NCI-H2107 (cell line): ENCODE measurements at places on chromosomes 1 and 21.

DNA sequence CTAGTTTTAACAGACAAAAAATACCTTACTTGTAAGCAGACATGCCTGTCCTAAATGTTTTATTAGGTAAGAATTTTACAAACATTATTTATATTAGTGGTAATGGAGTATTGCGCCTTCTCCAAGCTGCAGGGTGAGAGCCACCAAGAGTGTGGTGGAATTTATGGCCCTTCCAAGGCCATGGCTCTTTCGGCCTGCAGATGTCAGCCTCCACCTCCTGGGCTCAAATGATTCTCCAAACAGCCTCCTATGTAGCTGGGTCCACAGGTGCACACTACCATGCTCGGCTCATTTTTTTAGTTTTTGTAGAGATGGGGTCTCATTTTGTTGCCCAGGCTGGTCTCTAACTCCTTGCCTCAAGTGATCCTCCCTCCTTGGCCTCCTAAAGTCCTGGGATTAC is 56.3 kb downstream of the ITGB3BP start:
- no peak for DNase-seq

DNA sequence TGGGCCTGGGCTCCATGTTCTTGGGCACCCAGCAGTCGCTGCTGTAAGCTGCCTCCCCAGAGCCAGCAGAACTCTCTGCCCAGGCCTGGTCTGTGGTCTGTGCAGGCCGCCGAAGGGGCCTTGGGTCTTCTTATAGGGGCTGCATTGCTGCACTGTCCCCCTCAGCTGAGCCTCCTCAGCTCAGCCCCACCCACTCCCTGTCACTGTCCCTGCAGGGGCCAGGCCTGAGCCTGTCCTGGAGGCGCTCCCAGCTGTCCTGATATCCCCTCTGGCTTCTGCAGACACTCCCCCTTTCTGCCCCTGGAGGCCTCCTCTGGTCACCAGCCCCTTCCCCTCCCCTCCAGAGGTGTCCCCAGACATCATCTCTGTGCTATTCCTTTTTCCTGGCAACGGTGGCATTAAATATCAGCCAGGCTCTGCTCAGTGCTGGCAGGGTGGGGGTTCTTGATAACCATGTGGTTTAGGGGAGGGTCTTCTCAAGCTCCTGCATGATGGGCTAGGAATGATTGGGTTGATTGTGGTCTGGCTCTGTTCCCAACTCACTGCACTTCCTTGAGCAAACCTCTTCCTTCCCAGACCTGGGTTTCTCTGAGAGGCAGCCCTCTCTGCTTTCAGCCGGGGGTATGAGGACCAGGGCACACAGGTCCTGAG is 3.7 kb upstream of the FOXO6 start:
- DNase-seq = no peak

- DNase-seq = no peak
Measured at GRCh38 chr1:2249559-2249906, 21.4 kb downstream of the SKI start.

DNA sequence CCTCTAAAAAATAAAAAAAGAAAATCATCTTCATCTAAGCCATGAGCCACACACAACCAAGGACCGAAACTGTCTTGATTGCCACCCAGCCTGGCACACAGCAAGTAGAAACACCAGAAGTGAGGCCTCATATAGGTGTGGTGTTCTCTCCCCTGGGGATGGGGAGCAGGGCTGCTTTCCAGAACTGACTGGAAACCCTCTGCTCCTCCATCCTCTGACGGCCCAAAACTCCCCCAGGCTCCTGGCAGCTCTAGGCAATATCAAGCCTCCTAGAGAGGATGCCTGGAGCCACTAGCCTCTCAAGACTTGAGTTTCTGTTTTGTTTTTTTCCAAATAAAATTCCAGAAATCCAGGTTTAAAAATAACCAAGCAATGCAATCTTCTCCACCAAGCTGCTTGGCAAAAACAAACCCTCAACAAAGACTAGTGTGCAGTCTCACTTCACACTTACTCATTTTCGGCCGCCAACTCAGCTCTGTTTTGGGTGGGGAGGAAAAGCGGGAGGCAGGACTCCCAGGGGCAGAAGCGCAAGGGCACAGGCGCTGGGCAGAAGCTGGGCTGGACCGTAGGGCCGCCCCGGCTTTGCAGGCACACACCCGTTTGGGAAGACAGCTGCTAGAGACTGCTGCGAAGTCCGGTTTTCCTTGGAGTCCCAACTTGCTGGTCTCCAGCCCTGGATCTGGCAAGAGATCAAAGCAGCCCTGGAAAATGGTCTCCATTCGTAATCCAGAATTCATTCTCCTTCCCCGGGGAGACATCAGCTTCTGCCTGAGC is 78.2 kb upstream of the CAPZB start:
- no peak for DNase-seq

DNA sequence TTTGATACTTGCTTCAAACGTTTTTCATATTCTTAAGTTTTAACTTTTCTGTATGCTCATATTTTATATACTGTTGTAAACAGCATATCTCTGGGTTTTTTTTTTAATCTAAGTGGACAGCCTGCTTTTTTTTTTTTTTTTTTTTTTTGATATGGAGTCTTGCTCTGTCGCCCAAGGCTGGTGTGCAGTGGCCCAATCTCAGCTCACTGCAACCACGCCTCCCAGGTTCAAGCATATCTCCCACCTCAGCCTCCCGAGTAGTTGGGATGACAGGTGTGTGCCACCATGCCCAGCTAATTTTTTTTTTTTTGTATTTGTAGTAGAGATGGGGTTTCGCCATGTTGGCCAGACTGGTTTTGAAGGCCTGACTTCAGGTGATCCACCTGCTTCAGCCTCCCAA is 1.2 kb downstream of the TBCE start:
- DNase-seq = no peak

DNA sequence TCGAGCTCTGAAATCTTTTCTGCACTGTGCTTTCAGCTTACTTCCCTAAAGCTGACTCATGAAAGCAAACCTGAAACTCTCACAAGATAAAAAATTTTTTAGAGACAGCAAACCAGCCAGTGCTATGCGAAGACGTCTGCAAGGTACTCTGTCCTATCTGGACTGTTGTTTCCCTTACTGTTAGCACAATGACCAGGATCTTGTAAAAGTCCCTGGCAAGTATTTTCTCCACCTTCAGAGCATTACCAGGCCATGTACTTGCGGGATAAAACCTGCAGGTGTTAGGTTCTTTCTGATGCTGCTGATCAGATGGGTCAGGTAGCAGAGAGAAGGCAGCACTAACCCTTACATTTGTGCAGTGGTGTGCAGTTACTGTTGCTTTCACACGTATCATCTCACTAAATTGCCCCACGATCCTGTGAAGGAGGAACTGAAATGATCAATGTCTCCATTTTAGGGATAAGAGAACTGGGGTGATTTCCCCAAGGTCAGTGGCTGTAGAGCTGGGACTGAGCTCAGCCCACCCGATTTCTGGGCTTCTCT is 56.6 kb downstream of the PLXNA2 start:
- no peak for DNase-seq

DNA sequence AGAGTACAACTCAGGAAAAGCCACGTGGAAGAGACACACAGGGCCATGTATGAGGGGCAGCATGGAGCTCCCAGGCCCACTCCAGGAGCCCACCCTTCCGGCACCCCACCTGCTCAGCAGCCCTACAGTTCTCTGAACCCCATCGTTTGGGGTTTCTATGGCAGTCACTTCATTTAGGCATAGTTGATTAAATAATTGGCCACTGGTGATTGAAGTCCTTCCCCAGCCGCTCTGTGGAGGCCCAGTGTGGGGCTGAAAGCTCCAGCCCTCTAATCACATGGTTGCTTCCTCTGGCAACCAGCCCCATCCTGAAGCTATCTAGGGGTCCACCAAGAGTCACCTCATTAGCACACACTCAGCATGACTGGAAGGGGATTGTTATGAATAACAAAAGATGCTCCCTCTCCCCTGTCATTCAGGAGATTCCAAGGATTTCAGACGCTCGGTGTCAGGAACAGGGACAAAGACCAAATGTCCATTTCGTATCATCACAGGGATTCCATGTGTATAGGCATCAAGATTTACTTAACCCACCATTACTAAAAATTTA is 12.2 kb upstream of the S100A7A start:
- no peak for DNase-seq

DNA sequence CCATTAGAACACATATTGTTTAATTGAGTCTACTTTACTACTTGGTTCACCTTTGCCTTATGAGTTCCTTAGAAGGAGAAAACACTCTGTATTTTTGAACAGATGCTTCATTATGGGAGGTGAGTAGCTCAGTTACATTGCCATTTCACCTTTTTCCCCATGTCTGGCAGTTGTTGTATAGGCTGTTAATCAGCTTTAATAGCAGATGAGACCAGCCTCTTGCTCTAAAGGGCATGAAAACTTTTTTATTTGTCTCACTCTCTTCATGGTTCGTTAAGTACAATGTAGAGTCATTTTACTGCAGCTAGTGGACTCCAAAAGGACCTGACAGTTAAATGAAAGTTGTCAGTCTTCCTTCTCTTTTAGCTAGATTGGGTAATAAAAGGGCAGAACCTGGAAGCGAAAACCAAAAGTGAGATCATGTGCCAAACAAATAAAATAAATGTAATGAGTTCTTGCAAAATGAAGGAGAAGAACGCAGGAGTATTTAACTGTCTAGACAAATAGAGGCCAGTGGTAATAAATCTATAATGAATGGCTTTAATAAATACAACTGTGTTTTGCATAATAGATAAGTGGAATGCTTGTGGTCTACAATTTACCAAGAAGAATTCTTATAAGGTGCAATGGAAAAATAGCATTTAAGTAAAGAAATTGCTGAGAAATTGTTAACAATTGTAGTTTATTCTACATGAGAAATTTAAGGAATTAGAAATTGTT is 180.0 kb upstream of the NEGR1 start:
- DNase-seq = no peak

DNA sequence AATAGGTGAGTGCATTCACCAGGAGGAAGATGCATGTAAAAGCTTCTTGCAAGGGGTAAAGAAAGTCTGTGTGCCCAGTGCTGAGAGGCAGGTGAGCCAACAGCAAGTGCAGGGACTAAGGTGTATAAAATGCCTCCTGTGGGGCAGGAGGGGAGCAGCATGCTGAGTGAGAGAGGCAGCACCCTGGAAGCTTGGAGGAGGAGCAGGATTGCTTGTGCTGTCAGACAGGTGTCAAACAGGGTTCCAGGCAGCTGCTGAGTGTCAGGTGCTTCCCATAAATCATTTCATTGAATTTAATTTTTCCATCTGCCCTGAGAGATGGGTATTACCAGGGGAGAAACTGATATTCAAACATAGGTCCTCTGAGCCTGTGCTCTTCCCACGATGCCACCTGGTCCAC is 13.9 kb downstream of the BSND start:
- peak; percentile 32 for DNase-seq

DNA sequence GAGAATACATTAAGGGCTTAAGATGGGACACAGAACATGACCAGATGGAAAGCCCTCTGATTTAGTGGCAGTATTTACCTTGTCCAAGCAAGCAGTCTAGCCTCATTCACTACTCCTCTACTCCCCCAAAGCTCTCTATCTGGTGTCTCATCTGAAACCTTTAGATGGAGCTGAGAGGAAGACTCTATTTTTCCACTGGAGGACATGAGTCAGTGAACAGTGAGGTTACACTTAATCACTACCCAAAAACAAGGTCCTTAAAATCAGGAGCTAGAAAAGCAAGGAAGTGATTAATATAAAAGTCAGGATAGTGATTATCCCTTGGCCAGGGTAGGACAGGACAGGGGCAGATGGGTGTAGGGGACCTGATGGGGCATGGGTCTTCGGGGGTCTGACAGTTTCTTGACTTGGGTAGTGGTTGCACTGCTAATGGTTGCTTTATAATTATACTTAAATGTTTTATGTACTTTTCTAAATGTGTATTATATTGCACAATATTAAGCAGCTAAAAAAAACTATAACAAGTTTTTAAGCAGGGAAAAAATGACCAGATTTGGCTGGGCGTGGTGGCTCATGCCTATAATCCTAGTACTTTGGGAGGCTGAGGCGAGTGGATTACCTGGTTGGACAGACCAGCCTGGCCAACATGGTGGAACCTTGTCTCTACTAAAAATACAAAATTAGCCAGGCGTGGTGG is 3.0 kb downstream of the PTPN22 start:
- no peak for DNase-seq

GRCh38 chr1:91503332-91503900 is 2.8 kb downstream of the CDC7 start:
- no peak for DNase-seq

DNA sequence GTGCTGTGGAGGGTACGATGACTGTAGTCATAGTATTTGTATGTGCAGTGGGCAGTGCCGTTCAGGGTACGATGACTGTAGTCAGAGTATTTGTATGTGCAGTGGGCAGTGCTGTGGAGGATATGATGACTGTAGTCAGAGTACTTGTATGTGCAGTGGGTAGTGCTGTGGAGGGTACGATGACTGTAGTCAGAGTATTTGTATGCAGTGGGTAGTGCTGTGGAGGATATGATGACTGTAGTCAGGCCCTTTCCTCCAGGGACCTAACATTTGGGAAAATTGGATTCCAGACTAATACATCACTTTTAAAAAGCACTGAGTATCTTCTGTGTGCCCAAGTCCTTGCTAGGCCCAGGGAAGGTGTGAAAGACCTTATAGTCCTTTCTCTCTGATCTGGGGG is 2.9 kb downstream of the ZNF672 start:
- no peak for DNase-seq

DNA sequence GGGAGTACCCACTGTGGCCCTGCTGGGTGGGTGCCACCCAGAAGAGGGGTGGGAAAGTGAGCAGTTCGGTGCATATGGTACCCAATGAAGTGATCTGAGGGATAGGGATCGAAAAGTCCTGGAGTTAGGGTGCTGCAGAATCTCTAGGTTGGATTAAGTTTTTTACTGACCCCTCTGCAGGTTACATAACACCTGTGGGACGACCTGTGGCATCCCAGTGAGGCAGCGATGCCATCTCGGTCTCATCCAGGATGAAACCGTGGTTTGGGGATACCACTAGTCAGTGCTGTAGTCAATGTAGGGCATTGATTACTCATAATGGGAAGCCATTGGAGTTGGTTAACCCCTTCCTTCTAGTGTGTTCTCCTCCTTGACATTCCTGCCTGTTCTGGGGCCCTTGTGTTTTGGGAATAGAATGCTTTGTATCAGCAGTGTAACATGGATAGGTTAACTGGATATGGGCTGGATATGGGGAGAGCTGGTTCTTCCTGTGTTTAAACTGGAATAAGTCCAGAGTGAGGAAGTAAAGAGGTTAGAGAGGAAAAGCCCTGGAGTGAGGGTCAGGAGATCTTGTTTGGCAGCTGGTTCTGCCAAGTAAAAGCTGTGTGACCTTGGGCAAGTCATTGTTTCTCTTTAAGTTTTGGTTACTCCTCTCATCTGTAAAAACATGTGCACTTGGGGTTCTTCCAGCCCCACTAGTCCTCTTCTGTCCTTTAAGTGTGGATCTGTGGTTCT is 42.8 kb upstream of the ATF3 start:
- DNase-seq = no peak
